ENCODE measurements at places on chromosomes 1 and 21. TPM values are rescaled to one million over a fixed set of nuclear protein-coding genes. Genes with fewer than 3 reads are reported as not detected.
A peak's percentile ranks its signal among the peaks of the same experiment; 100 is the strongest.

GRCh38 chr1:168000656-168001055, 63.8 kb upstream of the MPC2 start:
- H3K27ac ChIP-seq: no peak overlapping the region
- no peak for DNase-seq
- H3K36me3 ChIP-seq: peaks cover 26% of the 10 kb centered on the region
- H3K27me3 ChIP-seq: no peaks in the 10 kb centered on the region

GRCh38 chr21:31443736-31444521, 99.9 kb upstream of the TIAM1 start:
- H3K27me3 ChIP-seq: no peaks in the 10 kb centered on the region
- no peak overlapping the region for H3K27ac ChIP-seq
- no peak for DNase-seq
- no peaks in the 10 kb centered on the region for H3K36me3 ChIP-seq
- H3K4me3 ChIP-seq: no peak overlapping the region

GRCh38 chr1:231841616-231842344, 215.2 kb downstream of the DISC1 start:
- no peak overlapping the region for H3K27ac ChIP-seq
- no peak overlapping the region for H3K4me3 ChIP-seq
- H3K4me1 ChIP-seq: peaks cover 8% of the 10 kb centered on the region
- DNase-seq: no peak
- H3K36me3 ChIP-seq: no peaks in the 10 kb centered on the region

DNA sequence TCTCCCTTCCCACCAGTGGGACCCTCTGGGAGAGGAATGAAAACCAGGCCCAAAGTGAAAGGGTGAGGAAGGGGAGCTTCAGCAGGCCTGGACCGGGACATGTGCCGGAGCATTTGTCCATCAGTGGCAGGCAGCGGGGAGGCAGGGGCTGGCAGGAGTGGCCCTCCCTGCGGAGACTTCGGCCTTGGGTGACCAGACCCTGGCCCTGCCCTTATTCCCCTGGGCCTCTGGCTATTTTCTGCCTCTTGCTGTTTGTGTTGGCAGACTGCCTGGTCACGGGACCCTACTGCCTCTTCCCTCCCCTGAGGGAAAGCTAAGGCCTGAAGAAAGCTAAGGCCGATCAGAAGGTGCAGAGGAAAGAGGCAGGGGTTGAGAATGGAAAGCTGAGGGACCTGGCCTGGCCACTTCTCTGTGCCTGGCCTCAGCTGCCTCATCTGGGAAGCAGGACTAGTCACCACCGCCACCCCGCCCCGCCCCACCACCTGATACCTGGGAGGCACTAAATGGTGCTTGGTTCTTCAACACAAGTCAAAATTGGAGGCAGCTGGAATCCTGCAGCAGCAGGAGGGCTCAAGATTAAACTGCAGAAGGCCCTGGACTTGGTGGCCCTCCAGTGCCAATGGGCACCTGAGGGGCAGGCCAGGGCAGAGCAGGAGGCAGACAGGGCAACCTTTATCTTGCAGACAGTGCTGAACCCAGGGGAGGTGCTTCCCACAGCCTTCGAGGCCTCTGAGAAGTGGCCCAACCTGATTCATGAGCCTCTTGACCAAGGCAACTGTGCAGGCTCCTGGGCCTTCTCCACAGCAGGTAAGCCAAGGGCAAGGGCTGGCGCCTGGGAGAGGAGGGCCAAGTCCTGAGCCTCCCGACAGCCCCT, 7.9 kb downstream of the TINAGL1 start:
- H3K4me1 ChIP-seq: peaks cover 53% of the 10 kb centered on the region
- peaks cover 6% of the 10 kb centered on the region for H3K36me3 ChIP-seq
- peak; percentile 85 for DNase-seq
- H3K27ac ChIP-seq: peak overlapping the region; percentile 60
- no peak overlapping the region for H3K4me3 ChIP-seq
- H3K27me3 ChIP-seq: no peaks in the 10 kb centered on the region

- no peaks in the 10 kb centered on the region for H3K4me1 ChIP-seq
- H3K27me3 ChIP-seq: no peaks in the 10 kb centered on the region
- no peak for DNase-seq
- no peaks in the 10 kb centered on the region for H3K36me3 ChIP-seq
- H3K4me3 ChIP-seq: no peak overlapping the region
These were observed 69.5 kb downstream of the PEX14 start for GRCh38 chr1:10544239-10544638.

DNA sequence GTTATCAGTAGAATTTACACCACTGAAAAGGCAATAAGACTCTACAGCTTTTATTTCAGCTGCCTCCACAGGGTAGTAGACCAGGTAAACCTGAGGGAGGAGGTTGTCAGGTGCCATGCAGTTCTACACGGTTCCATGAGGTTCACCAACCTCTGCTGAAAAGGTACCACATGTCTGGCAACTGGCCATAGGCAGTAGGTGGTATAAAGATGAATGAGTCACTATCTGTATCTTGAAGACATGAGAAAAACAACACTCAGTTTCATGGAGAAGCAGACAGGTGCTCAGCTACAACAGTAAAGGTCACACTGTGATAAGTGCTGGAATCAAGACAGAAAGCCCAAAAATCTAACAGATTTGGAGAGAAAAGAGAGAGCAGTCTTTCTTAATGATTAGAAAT, 145.4 kb downstream of the PTGER3 start:
- no peaks in the 10 kb centered on the region for H3K4me1 ChIP-seq
- H3K27me3 ChIP-seq: no peaks in the 10 kb centered on the region
- H3K27ac ChIP-seq: no peak overlapping the region
- no peak overlapping the region for H3K4me3 ChIP-seq
- no peak for DNase-seq
- no peaks in the 10 kb centered on the region for H3K36me3 ChIP-seq

Gene CITED4
- total RNA-seq: 23.2 TPM

Gene HES2
- 5.7 TPM for total RNA-seq

Gene CHI3L2
- 50.3 TPM for total RNA-seq

Gene BGLAP
- 2.4 TPM for total RNA-seq

Data from upper lobe of right lung (tissue), 1 donor.